Activated naive CD4-positive, alpha-beta T cell treated with anti-CD3 and anti-CD28 coated beads, Interleukin-2, amount 50 U/mL, for 72 hours (primary cell): ENCODE measurements at places on chromosomes 6 and 20. TPM values are rescaled to one million over a fixed set of nuclear protein-coding genes. Genes with fewer than 3 reads are reported as not detected.

DCDC2 gene
- 0.18 TPM for total RNA-seq

GTF2H4 gene
- total RNA-seq = 44.9 TPM

TNF gene
- 250 TPM for total RNA-seq

SCRT2 gene
- total RNA-seq = not detected

CFAP61 gene
- not detected for total RNA-seq

UNC5CL gene
- 5.1 TPM for total RNA-seq

C4A gene
- total RNA-seq = 8.1 TPM

KCNB1 gene
- total RNA-seq = not detected

TREML2 gene
- 11.0 TPM for total RNA-seq

OR12D3 gene
- total RNA-seq = not detected

TXLNB gene
- total RNA-seq = 0.31 TPM
